ENCODE measurements at places on chromosomes 2 and 18. TPM values are rescaled to one million over a fixed set of nuclear protein-coding genes. Genes with fewer than 3 reads are reported as not detected.
A peak's percentile ranks its signal among the peaks of the same experiment; 100 is the strongest.

DNA sequence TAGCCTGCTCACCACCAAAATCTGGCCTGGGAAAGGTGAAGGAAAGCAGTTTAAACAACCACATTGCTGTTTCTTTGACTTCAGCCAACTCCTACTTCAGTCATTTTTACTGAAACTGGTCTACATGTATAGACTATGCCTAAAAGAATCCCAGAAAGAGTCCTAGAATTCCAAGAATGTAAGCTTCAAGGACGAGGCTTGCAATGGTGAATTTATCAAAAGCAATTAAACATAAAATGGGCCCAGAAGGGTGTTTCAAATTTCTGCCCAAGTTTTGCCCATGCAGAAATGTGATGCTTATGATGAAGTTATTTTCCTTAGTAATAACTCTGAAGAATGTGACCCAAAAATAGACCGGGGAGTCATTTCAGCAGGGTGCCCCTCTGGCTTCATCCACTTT, 16.6 kb downstream of the EN1 start:
- DNase-seq, result no peak

GRCh38 chr18:3114451-3114850, 101.5 kb upstream of the LPIN2 start:
- no peak for DNase-seq

DNA sequence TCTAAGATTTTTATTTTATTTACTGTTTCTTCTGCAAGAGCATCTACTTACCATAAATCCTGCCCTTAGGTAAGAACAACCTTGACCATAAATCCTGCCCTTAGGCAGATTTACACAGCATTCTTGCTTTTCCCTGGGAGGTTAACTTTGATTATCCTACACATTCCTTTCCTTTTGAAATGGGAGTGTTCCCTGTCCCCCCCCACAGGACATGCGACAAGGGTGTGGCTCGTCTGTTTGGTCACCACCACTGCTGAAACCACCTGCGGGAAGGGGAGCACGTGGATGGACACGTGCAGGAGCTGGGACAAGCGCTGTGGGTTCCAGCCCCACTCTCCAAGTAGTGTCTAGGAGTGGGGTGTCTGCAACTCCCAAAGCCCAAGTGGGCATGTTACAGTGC, 239.3 kb upstream of the SP5 start:
- DNase-seq, result no peak

GRCh38 chr2:226220511-226220910, 579.1 kb downstream of the IRS1 start:
- no peak for DNase-seq

DNA sequence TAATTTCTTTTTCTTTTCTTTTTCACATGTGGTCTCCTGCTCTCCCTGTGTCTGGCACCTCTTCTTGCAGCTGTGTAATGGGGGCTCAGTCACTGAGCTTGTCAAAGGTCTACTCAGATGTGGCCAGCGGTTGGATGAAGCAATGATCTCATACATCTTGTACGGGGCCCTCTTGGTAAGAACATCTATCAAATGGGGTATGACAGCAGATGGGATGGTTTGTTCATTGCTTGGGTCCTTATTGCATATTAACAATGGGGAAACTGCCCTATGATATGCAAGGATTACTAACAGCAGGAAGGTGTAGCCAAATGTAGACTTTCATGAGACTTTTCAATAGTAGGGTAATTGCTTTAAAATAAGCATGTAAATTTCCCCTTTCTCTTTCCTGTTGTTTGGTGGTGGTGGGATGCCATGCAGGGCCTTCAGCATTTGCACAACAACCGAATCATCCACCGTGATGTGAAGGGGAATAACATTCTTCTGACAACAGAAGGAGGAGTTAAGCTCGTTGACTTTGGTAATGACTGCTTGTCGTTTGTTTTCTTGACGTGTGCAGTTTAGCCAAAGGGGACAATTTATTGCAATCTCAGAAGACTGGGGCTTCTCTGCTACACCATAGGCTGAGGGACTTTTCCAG, 36.5 kb downstream of the MYO3B start:
- peak; percentile 75 for DNase-seq

GRCh38 chr2:180291060-180291459, 284.0 kb upstream of the CWC22 start:
- no peak for DNase-seq

- no peak for DNase-seq
These were observed 92.9 kb downstream of the TWIST2 start for GRCh38 chr2:238940806-238941205.

DNA sequence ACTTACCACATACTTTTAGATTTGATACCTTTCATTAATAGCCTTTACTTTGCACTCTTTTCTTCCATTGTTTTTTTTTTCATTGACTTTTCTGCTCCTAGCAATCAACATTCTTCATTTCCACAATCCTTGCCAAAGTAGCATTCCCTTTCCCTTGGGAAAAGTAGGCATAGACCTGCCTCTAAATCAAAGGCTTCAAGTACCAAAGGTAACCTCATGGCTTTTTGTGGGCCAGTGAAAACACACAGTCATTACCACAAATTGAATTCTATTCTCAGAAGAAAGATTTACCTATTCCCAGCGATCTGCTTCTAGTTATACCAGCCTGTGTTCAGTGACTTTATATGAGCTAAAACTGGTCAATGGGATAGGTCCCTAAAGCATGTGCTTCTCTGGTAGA, 109.2 kb downstream of the SOCS6 start:
- DNase-seq, result no peak

GRCh38 chr2:191693778-191694177, 15.8 kb downstream of the NABP1 start:
- DNase-seq, result no peak

- DNase-seq, result no peak
These were observed 399.0 kb upstream of the ID2 start for GRCh38 chr2:8282858-8283252.

DNA sequence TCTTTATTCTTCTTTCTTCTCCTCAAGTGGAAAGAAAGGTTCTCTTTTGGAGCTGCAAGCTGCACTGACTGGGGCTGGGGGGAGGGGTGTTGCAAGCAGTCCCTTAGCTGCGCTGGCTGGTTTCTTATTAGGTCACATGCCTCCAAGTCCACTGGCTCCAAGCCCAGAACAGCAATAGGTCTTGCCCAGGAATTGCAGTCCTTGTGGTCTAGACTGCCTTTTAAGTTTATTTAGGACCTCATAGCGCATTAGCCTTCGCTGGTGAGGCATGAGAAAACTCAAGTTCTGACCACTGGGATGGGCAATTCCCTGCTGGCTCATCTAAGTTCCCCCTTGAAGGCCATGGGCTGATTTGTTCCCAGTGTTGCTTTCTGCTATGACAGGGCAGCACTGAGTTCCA, 138.6 kb upstream of the SCN7A start:
- DNase-seq, result peak; percentile 41

DNA sequence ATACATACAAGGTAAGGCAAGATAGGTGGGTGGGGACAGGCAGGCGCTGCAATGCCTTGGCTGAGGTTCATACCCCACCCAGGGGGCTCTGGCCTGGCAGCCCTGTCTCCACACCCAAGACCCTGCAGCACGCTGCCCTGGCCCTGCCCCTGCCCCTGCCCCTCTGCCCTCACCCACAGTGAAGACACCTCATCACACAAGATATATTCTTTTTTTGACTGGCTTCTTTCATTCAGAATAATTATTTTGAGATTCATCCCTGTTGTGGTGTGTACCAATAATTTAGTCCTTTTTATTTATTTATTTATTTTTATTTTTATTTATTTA, 11.4 kb upstream of the B3GNT7 start:
- DNase-seq, result no peak

GRCh38 chr2:42025151-42025582, 22.7 kb upstream of the PKDCC start:
- peak; percentile 78 for DNase-seq

DNA sequence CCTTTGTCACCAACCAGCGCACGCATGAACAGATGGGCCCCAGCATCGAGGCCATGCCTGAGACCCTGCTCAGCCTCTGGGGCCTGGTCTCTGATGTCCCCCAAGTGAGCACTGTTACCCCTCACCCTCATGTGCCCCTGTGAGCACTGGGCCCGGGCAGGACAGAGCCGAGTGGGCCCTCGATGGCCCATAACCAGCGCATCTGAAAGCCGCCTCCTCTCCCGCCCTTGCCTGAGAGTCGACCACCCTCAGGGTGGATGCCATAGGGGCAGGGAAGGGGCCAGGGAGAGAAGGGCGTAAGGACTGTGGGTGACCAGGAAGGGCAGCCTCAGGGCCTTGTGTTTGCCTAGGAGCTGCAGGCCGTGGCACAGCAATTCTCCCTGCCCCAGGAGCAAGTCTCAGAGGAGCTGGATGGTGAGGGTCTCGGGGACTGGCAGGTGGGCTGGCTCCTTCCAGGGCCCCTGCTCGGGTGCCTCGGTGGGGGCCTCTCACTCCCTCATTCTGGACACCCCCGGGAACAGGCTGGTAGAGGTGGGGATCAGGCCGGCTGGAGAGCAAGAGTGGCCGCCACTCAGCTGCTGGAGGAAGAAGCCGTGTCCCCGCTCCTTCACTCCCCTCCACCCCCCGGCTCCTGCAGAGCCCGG, 2.1 kb downstream of the PROM2 start:
- no peak for DNase-seq

DNA sequence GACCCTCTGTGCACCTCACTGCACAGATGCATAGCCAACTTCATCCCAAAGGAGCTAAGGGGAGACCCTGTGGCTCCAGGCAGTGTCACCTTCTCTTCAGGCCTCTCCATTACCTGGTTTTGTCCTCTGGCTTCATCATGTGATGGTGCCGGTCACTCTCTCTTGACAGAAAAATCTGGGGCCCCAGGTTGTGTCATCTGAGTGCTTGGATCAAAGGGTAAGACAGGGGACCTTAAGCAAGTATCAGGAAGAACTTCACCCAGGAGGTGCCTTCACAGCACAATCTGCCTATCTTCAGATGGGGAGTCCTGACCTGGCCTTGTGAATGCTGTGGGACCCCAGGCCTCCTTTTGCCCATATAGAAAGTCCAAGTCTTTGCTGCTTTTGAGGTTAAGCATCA, 104.4 kb downstream of the POLR1A start:
- DNase-seq, result no peak

DNA sequence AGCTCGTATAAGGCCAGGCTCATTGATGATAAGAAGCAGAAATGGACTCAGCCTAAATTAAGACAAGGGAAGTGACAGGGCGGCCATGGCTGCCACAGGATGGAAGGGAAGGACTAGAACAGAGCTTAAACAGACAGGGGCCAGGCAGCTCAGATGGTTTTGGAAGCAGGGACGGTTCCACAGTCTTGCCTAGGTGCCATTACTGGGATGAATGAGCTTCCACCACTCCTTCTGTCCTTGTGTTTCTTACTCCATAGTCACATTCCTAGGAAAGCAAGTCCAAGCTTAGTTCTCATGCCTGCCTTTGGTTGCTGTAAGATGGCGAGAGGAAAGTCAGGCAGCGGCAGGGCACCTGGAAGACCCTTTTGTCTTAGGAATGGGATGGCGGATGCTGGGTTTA, 11.9 kb downstream of the GNLY start:
- no peak for DNase-seq

DNA sequence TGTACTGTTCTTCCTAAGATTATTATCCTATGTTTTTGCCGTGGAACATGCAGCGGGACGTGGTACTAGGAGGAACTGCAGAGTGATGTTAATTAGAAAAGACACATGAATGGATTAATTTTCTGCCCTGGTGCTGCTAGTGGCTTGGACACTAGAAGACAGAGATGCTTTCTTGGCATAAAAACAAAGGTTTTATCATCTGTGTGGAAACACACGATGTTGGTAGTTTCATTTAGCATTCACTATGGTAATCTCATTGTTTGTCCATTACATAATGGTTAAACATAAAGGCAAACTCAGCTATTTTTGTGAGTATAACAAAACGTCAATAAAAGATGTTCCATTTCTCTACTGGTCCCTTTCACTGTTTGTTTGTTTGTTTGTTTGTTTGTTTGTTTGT, 22.8 kb downstream of the COL6A3 start:
- DNase-seq, result no peak

GRCh38 chr2:109284826-109285225, 155.8 kb downstream of the SH3RF3 start:
- no peak for DNase-seq

GRCh38 chr2:39667104-39667885, 1.6 kb downstream of the TMEM178A start:
- no peak for DNase-seq

GRCh38 chr2:217160978-217161973, 301.4 kb upstream of the TNP1 start:
- DNase-seq, result no peak

- DNase-seq, result peak; percentile 69
These were observed 300.9 kb downstream of the PHLPP1 start for GRCh38 chr18:63016270-63016669.

- no peak for DNase-seq
These were observed 39.0 kb downstream of the EEF1B2 start for GRCh38 chr2:206198677-206199076.

GRCh38 chr2:181161615-181162014, 181.2 kb downstream of the UBE2E3 start:
- DNase-seq, result no peak

GRCh38 chr18:50080316-50080715, 114.6 kb downstream of the MYO5B start:
- peak; percentile 12 for DNase-seq

GRCh38 chr18:37624318-37624717, 58.7 kb upstream of the CELF4 start:
- DNase-seq, result no peak

DNA sequence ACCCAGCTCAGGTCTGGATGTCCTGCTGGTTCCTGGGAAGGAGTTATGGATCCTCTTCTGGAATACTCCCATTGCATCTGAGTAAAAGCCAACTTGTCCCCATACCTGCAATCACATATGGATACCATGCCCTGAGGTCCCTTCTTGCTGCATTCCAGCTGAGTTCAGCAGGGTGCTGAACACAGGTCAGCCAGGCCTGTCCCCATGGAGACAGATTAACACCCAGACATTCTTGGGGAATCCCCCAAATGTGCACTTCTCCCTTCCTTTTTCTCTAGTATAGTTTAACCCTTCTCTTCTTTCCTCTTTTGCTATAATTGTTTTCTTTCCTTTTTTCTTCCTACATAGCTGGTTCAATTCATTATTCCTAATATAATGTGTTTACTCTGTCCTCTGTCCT, 799.6 kb upstream of the HS6ST1 start:
- DNase-seq, result no peak

GRCh38 chr2:210461401-210461800, 15.2 kb downstream of the LANCL1 start:
- DNase-seq, result no peak

The DES gene
- 3.8 TPM for total RNA-seq

The FNDC4 gene
- 14.6 TPM for total RNA-seq

The CHRND gene
- total RNA-seq, result 0.11 TPM

The MARS2 gene
- total RNA-seq, result 11.2 TPM

The RGPD5 gene
- 107 TPM for total RNA-seq

The CERS6 gene
- total RNA-seq, result 51.8 TPM

The ZSWIM2 gene
- not detected for total RNA-seq

The ANKRD53 gene
- 1.0 TPM for total RNA-seq

The MC2R gene
- total RNA-seq, result not detected

The CROCC2 gene
- not detected for total RNA-seq

The COX5B gene
- total RNA-seq, result 211 TPM

The SPEG gene
- 20.8 TPM for total RNA-seq

The GBX2 gene
- total RNA-seq, result 0.18 TPM

The CYB5A gene
- 80.3 TPM for total RNA-seq
